Hematopoietic multipotent progenitor cell treated with erythropoietin and hydrocortisone succinate and interleukin-3 and kit ligand, for 6 days (in vitro differentiated cells): ENCODE measurements at places on chromosomes 1 and 21.
A peak's percentile ranks its signal among the peaks of the same experiment; 100 is the strongest.

DNA sequence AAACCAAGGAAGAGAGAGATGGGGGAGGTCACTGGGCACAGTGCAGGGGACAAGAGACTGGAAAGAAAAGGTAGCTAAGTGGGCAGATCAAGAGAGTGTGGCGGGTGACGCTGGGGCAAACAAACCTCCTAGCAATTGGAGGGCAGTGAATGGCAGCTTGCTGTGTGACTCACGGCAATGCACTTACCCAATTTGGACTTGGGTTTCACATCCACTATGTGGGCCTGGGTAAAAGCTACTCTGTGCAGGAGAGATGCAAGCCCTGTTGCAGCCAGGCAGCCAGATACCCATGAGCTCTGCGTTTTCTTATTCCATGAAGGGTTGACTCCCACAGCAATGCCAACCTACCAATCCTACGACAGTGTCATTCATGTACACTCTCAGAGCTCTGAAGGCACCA lies 9.5 kb downstream of the PLXNA2 start:
- DNase-seq = no peak

GRCh38 chr1:46368791-46369190 lies 25.3 kb upstream of the FAAH start:
- no peak for DNase-seq

DNA sequence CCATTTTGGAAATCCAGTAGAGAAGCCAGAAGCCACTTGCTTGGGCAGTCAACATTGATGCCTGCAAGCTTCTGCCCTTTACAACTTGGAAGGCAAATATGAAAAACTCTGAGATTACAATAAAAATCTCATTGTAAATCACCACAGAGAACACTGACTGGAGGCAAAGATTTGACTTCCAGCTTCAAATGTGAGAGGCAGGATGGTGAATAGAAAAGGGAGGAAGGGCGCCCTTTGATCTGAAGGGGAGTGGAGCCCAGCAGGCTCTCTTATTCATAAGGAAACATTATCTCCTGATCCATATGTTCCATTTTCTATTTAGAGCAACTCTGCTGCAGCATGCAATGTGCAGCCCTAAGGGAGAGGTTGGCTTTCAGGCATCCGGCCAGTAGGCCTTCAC lies 348.3 kb downstream of the AJAP1 start:
- no peak for DNase-seq

DNA sequence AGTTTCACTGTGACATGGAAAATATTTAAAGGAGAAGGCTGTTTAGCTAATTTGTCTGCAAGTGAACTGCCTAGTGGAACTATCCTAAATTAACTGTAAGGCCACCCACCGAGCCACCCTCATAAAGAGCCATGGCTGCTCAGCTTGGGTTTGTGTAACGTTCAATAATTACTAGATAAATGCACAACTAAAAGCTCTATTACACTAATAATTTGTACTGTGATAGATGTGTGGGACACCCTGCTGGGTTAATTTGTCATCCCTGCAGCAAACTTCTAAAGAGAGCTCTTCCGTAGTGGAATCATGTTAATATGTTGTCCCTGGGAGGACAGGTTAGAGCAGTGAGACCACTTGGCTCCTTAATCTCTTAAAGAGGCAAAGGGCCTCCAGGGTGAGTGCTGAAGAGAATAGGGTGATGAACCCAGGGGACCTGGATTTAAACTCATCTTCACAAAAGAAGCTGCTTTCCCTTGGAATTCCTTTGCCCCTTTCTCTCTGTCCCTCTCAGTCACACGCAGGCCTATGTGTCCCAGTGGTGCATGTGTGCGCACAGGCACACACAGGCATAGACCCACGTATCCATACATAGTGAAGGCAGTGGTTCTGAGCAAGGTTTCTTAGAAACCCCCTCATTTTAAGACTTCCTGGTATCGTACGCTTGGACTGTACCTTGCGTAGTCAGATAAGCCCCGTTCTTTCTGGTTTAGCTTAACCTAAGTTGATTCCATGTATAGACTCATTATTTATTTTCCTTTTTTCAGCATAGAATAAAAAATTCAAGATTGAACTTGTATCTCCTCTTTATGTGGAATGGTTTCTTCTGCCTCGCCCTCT lies 310.3 kb downstream of the NFIA start:
- DNase-seq = no peak

DNA sequence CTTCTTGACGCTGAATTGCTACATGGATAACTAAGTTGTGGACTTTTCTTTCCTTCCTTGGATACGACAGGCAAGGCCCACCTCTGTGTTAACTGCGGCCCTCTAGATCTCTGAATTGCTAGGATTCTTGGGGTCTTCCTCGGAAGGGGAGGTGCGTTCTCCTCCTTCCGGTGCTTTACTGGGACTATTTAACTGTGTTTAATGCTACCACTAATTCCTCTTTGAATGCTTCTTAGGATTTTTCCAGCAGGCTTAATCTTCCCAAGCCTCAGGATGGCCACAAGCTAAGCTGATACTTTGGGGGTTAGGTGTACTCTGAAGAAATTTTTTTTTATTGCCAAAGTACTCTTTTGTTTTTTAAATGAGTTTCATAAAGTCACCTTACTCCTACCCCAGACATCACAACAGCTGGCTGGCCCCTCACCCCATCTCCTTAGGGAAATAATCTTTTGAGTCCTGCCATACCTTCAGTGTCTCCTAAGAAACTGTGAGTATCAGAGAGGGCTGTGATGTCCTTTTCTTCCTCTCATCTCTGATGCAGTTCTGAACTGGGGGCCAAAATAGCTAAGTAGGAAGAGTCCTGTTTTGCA lies 21.4 kb downstream of the KIRREL1 start:
- no peak for DNase-seq

GRCh38 chr1:150385537-150386445 lies 21.8 kb downstream of the RPRD2 start:
- no peak for DNase-seq

- DNase-seq = no peak
Measured at GRCh38 chr1:179066471-179066870, 15.4 kb upstream of the TOR3A start.

GRCh38 chr1:168032029-168032428 lies 95.2 kb upstream of the MPC2 start:
- no peak for DNase-seq

DNA sequence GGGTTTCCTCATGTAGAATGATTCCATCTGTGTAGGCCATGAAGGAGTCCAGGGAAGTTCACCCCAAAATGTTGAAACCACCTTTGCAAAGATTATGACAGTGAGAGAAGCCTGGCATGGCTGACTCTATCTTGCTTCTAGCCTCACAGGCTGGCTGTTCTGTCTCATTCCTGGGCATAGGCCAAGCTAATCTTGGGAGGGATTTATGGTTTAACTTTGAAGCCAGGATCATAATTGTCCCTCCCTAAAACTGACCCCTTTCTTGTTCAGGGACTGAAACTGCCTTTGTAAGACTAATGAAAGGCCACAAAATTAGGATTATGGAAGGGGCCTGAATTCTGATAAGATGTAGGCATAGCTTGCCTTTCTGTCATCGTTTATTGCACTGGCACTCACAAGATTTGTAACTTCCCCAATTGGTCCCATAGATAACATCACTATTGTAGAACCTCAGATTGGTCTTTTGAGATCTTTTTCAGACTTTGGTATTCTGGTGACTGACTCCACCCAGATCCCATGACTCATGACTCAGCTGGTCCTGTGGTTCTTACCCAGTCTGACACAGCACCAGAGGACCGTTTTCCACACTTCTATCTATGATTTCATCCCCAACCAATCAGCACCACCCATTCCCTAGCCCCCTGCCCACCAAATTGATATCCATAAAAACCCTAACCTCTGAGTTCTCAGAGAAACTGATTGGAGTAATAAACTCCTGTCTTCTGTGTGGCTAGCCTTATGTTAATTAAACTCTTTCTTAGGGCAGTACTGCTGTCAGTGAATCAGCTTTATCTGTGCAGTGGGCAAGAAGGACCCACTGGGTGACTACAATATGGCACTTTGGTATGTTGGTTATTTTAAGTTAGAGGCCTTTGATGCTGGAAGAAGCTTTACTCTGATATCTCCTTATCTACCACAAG lies 13.6 kb upstream of the LAMTOR5 start:
- peak; percentile 79 for DNase-seq

DNA sequence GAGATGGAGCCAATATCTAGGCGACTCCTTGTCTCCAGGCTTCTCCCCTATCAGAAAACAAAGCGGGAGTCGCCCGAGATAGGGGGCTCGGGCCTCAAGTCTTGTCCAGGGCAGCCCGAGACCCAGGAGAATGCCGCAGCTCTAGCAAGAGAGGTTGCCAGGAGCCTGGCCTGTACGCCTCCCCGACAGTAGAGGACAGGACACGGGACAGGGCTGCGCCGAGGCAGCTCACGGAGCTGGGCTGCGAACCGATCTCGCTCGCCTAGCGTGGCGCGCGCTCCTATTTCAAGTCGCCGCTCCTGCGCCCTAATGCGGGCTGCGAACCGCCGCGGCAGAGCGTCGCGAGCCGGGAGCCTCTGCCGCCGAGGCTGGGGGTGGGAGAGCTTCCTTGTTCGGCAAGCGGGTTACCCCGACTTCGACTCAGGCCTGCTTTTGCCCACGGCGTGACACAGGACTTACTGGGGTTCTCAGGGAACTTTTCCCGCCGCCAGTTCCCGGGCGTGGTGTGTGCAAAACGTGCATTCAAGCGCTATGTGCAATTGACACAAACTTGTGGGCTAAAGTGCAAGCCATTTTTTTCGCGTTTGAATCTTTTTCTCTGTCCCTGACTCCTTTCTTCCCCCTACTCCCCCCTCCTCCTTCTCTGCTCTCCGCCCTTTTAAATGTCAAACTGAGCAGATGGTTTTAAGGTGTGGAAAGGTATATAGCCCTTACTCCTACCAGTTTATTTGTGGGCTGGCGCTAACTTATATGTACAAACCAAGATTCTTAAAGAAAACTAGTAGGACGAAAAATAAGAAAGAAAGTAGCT lies 2.4 kb upstream of the PROX1 start:
- no peak for DNase-seq

GRCh38 chr1:63359561-63359960 lies 7.9 kb upstream of the ALG6 start:
- DNase-seq = no peak

GRCh38 chr1:103373991-103374390 lies 151.5 kb upstream of the RNPC3 start:
- no peak for DNase-seq

- DNase-seq = no peak
Measured at GRCh38 chr1:222394224-222394623, 153.7 kb downstream of the HHIPL2 start.

DNA sequence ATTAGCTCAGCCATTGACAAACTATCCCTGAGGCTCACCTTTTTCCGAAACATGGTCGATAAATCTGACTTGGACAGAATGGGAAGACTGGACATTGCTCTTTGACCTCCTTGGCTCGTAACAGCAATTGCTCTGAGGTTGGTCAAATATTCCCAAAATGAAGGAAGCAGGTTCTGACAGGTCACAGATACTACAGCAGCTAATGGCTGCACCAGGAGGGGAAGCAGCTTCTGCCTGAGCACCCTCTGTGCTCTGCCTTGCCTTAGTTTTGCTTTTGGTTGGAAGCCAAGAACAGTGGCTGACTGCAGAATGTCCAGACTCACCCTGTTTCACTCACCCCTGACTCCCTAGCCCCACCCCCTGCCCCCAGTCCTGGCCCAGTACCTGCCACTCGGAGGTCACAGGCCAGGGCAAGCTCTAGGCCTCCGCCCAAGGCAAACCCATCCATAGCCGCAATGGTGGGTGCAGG lies 15.4 kb downstream of the ECHDC2 start:
- DNase-seq = no peak

DNA sequence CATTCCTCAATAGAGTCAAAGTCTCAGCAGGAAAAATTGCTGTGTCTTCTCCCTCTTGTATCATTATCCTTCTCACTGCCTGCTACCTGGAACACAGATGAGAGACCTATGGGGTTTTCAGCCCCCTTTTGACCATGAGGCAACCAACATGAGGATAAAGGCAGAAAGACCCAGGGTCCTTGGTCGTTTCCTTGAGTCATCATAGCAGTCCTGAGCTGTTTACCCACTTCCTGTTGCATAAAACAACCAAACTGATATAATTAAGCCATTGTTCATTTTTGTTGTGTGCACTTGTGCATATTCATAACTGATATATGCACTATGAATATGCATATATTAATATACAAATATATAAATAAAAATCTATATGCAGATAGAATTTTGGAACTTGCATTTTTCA lies 188.3 kb upstream of the MAP1LC3C start:
- peak; percentile 31 for DNase-seq

DNA sequence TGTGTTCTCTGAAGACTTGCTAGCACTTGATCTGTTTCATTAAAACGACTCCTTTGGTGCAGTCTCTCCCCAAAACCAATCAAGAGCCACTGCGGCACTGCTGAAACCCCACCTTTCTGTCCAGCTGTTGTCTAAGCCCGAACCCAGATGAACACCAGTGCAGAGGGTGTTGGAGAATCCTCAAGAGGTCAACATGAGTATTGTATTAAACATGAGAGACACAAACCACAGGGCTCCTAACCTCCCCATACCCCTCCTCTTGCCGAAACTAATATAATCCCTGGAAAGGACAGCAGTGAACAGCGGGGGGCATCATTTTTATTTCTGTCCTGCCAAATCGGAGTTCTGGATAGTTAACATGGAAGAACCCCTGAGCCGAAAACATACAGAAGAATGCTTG lies 333.9 kb downstream of the CAMTA1 start:
- no peak for DNase-seq

DNA sequence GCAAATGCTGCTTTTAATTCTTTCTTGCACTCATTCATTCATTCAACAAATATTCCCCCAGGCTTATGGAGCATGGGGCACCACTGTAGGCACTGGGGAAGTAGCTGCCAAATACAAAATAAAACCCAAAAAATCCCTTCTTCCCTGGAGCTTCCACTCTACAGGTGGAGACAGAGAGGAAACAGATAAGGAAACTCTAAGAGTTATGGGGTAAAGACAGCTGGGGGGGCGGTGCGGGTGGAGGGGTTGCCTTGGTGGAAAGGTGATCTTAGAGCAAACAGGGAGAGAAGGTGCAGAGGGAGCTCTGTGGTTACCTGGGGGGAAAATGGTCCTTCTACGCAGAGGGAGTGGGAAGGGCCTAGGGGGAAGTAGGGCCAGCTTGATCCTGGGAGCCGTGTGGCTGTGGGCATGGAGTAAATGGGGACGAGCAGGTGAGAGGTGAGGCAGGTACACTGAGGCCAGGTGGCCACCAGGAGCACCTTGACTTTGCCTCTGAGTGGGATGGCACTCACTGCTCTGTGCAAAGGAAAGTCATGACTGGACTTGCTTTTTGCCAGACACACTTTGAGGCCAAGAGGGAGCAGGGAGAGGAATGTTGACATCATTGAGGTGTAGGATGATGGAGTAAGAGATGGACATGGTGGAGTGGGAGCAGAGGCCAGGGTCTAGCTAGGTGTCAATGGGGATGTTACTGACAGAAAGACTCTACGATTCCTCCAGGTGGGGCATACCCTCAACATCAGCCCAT lies 152.0 kb downstream of the ETS2 start:
- no peak for DNase-seq

GRCh38 chr1:26287033-26287711 lies 7.3 kb downstream of the SH3BGRL3 start:
- peak; percentile 75 for DNase-seq
